GM12891 (cell line): ENCODE measurements at places on chromosomes 5 and 9.

GRCh38 chr5:157532022-157532421 is 43.6 kb downstream of the ADAM19 start:
- no peak for DNase-seq

- no peak for DNase-seq
Measured at GRCh38 chr5:76333571-76333970, 69.5 kb upstream of the IQGAP2 start.

DNA sequence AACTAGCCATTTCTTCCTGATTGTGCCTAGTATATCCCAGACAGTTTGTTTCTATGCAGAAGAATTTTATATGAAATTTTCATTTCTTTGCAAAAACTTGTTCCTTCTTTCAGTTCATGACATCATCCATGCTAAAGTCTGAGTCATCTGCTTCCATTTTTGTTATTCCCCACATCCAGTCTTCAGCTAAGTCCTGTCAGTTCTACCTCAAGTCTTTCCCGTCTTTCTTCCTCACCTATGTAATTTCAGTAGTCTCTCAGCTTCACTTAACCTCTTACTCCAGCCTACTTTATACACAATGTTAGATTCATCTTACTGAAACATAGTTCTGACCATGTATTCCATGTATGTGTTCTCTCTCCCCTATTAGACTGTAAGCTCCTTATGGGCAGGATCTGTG is 39.1 kb downstream of the G3BP1 start:
- no peak for DNase-seq

DNA sequence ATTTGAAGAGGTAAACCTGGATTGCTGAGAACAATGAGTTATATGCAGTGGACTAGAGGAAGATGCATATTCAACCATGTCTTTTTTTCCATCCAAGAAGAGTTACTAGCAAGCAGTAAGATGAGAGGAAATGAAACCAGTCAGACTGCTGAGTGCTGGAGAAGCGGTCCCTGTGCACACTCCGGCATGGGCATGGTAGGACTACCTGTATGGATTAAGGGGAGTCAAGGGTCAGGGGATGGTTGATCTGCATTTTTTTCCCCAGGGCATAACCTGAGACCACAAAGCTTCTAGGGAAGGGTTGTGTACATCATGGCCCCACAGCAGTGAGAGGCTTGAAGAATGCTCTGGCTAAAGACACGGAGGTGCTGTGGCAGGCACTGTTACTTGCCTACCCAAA is 76.6 kb upstream of the ZNF169 start:
- no peak for DNase-seq

- DNase-seq: no peak
Measured at GRCh38 chr5:81232464-81233079, 550 bp upstream of the CKMT2 start.

DNA sequence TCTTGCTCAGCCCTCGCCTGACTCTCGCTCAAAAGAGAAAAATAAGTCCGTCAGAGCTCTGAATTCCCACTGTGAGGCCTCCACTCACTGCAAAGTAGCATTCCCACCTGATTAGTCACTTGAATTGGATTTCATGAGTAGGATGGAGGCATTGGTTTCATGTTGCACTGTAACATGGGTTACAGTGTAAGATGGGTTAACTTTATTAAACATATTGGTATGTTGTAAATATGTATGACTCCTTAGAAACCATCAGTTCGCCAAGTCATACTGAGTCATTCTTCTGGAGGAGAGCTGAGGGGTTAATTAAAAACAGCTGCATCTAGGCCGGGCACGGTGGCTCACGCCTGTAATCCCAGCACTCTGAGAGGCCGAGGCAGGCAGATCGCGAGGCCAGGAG is 93.8 kb upstream of the BNC2 start:
- no peak for DNase-seq

GRCh38 chr5:103066326-103066725 is 53.6 kb downstream of the GIN1 start:
- DNase-seq: no peak

DNA sequence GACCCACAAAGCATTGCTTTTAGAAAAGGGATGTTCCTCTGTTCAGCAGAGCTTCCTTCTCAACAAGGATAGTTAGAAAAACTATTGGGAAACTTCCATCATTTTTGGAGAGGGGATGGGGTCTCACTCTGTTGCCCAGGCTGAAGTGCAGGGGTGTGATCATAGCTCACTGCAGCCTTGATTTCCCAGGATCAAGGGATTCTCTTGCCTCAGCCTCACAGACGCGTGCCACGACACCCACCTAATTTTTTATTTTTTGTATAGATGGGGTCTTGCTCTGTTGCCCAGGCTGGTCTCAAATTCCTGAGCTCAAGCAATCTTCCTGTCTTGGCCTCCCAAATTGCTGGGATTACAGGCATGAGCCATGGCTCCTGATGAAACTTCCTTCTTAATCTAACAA is 34.8 kb downstream of the PHAX start:
- no peak for DNase-seq

- DNase-seq: peak; percentile 88
Measured at GRCh38 chr5:141664733-141665461, 13.7 kb upstream of the FCHSD1 start.

DNA sequence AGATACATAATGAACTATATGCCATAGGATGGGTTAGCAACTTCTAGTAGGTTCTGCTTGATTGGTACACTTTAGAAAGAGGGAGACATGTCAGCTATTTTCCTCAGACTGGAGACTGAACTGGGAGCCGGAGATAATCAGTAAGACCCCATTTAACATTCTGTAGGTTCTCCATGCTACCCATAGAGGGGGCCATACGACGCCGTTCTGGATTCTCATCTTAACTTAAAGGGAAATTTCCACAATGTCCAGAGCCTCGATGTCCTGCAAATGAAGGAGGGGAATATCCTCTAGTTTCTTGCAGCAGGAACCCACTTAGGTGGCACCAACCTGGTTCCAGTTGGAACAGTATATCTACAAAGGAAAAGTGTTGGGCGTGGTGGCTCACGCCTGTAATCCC is 22.3 kb upstream of the NPM1 start:
- no peak for DNase-seq

DNA sequence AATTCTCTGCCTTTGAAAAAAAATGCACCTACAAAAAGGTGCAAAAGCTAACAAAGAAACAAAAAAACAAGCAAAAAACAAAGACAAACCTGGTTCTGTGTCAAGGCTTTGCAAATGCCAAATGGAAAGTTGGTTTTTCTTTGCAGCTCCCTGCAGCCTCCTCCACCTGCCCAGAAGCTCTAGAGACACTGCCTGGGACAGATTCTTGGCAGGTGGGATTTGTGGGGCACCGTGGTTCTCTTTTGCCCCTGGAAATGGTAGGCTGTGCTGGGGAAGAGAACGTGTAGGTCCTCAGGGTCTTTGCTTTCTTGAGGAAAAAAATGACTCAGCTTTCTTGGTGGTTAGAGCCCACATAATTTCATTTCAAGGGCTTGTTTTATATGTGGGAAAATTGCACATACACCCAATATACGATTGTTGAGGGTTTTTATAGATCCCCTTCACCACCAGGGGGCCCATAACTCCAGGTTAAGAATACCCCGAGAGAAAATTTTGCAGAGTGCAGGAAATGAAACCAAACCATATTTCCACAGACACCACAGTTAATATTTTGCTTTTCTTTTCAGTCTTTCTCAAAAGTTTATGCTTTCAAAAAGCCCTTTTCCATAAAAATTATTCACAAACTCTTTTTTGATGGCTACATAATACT is 58.7 kb downstream of the NXNL2 start:
- DNase-seq: peak; percentile 43

DNA sequence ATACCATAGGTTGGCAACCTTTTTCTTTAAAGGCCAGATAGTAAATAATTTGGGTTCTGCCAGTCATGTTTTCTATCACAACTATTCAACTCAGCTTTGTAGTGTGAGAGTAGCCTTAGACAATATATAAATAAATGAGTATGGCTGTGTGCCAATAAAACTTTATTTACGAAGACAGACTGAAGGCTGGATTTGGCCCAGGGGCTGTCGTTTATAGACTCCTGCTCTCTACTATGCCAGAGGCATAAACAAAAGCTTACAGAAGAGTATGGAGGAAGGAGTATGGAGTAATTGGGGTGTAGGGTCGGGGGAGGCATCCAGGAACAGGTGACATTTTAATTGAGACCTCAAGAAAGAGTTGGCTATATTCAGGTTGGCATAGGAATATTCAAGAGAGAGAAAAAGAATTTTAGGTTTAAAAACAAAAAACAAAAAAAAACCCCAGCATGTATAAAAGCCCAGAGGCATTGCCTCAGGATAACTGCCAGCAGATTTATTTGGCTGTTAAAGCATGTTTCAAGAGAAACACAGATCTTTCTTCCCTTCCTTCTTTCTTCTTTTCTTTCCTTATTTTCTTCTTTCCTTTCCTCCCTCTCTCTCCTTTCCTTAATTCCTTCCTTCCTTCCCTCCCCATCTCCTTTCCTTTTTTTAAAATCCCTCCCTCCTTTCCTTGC is 39.9 kb downstream of the SLIT3 start:
- no peak for DNase-seq

GRCh38 chr5:13692172-13692571 is 252.3 kb downstream of the DNAH5 start:
- no peak for DNase-seq

- no peak for DNase-seq
Measured at GRCh38 chr5:32388432-32389129, 56.0 kb downstream of the ZFR start.

DNA sequence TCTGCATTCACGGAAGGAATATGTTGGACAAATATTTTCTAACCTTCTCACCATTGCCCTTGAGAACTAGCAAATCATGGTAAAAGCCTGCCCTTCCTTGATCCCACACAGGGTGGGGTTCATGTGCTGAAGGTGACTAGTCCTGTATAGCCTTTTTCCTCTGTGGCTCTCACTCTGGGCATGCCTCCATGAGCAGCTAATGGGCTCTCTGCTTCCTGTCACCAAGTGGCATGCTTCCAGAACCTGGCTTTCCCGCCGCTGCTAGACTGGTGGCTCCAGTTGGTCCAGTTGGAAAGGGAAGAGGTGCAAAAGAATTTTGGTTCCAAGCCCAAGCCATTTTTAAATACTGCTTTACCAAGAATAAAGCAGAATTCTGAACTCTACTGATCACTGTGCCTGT is 35.5 kb downstream of the FBXO10 start:
- DNase-seq: no peak

DNA sequence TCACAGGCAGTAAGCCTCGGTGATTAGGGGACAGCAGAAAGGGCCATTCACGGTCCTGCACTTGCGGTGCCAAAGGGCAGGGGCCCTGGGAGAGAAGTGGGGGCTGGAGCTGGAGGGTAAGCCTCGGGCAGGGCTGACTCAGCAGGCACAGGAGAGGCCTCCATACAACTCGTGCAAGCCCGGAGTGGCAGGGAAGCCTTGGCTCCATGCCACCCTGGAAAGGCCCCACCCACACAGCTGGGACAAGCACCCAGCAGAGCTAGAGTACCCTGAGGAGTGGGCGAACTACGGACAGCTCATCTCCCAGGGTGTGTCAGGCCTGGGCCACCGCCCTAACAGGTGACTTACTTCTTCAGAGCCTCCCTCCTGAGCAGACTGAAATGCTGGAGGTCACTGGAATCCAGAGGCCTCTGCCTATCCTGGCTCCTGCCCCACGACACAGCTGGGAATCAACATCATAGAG is 5.6 kb upstream of the CAMK2A start:
- DNase-seq: no peak

DNA sequence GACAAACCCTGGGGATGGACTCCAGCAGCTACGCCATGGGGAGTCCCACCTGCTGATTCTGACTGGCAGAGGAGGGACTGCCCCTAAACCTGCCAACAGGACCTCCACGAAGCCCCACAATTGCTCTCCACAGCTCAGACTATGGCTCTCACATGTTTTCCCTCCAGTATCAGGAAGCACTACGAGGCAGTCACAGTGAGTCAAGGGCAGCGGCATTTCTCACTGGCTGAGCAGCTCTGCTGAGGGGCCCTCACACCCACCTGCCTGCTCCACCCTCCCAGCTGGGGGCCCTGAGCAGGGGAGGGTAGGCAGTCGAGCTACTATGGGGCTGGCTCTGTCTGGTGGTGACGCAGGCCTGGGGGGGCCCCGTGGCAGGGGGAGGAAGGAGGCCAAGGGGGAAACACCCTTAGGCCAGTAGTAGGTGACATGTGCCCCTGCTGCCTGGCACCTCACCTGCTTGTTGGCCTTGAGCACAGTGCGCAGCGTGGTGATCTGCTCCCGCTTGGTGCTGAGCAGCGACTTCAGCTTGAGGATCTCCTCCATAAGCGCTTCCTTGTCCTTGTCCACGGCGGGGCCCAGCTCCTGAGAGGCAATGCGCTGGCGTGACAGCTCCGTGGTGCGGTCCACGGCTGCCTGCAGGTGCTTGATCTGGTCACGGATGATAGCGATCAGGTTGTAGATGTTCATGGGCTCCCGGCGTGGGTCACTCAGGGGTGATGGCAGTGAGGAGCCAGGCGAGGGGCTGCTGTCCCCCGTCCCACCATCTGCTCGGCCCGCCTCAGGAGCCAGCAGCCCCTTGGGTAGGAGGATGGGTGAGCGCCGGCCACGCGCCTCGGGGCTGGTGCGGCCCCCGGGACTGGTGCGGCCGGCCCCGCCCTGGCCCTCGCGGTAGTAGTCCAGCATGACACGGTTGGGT is 46.3 kb downstream of the BICD2 start:
- DNase-seq: no peak

GRCh38 chr5:395921-396530 is 47.0 kb upstream of the EXOC3 start:
- no peak for DNase-seq

- no peak for DNase-seq
Measured at GRCh38 chr9:83707518-83707767, 315 bp downstream of the UBQLN1 start.

DNA sequence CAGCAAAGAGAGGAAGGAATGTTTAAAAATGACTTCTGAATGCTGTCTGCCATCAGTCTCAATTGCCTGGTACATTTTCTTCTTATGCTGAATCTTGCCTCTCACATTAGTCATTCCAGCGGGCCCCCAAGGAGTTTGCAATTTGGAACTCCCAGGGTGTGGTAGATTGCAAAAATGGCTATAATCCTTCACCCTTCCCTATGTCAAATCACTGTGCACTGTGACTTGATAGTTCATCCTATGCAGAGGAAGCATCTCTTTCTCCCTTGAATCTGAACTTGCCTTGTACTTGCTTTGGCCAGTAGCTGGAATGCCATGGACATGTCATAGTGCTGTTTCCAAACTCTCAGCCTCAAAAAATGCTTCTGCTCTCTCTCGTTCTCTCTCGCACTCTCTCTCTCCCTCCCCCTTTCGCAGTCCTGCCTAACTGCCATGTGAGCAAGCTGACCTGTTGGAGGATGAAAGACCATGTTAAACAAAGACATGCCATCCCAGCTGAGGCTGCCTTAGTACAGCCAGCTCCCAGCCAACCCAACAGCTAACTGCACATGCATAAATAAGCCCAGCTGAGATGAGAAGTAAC is 284.0 kb upstream of the TLE4 start:
- DNase-seq: no peak
